GM23248 (cell line): ENCODE measurements at places on chromosomes 12 and 14. TPM values are rescaled to one million over a fixed set of nuclear protein-coding genes. Genes with fewer than 3 reads are reported as not detected.
A peak's percentile ranks its signal among the peaks of the same experiment; 100 is the strongest.

- no peak for DNase-seq
Measured at GRCh38 chr12:26135571-26135970, 10.7 kb upstream of the BHLHE41 start.

- peak; percentile 70 for DNase-seq
Measured at GRCh38 chr12:131511391-131511802, 199.5 kb upstream of the SFSWAP start.

GRCh38 chr12:15411842-15412241 lies 89.5 kb downstream of the PTPRO start:
- no peak for DNase-seq

NGB gene
- not detected in 2 replicates for total RNA-seq

CLEC1A gene
- total RNA-seq, result not detected in 2 replicates

OR6C2 gene
- total RNA-seq, result not detected in 2 replicates

GRCh38 chr14:71952381-71953363 lies 20.4 kb downstream of the RGS6 start:
- DNase-seq, result peak; percentile 23

LRP1-AS gene
- total RNA-seq, result not detected in 2 replicates

DNA sequence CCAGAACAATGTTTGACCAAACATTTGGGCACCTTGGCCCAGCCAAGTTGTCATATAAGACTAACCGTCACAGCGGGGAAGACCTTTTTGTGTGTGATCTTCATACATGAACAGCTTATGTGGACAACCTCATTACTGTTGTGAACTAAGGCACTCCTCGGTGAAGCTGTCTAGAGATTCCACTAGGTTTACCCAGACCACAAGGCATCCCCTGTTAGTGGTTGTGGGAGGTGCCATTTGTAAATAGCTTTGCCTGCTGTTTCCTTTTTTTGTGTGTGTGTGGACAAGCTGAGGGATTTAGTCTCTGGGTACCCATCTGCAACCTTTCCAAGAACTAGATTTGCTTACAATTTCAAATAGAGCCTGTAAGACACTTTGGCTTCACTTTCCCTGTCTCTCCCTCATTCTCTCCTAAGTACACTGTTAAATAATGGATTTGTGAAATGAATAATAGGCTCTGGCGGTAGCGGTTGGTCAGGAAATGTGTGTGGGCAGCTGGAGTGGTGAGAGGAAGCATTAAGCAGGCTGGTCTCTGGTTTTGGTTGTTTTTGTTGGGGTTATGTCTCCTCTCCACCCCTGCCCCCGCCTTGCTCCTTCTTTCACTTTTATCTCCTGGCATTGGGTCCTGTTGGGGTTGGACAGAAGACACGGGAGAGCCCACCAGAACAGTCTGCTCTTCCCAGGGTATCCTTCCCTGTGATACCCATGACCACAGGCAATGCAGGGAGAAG lies 727.6 kb downstream of the VRK1 start:
- no peak for DNase-seq

- peak; percentile 58 for DNase-seq
Measured at GRCh38 chr12:57237932-57238853, 8.7 kb downstream of the SHMT2 start.

ACRBP gene
- total RNA-seq, result not detected in 2 replicates

IL31 gene
- total RNA-seq, result not detected in 2 replicates

DNA sequence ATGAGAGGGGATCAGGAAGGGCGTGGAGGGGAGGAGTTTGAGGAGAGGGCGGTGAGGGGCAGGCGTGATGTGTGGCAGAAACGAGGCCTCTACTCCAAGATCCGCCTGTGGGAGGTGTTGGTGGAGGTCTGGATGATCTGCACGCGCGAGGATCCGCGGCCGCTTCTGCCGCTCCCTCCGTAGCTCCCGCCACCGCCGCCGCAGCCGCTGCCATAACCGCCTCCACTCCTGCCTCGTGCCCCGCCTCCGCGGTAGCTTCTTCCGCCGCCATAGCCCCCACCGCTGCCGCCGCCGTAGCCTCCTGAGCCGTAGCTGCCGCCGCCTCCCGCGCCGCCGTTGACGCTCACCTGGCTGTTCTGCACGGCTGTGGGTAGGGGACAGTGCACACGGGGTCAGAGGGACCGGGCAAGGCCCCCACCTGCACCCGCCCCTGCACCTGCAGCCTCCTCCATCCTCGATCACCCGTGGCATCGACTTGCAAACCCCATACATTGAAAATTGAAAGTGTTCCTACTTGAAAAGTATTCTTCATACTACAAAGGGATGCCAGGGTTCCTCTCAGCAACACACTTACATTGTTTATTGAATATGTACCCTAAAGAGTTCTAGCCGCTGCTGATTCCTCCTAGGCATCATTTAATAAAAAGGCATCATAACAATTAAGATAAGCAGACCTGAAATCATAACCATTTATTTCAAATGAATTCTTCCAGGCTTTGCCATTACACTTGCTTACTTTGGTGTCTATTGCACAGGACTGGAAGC lies 11.1 kb upstream of the KRT1 start:
- DNase-seq, result peak; percentile 14

- DNase-seq, result no peak
Measured at GRCh38 chr14:91379579-91379932, 38.1 kb downstream of the CCDC88C start.

DNA sequence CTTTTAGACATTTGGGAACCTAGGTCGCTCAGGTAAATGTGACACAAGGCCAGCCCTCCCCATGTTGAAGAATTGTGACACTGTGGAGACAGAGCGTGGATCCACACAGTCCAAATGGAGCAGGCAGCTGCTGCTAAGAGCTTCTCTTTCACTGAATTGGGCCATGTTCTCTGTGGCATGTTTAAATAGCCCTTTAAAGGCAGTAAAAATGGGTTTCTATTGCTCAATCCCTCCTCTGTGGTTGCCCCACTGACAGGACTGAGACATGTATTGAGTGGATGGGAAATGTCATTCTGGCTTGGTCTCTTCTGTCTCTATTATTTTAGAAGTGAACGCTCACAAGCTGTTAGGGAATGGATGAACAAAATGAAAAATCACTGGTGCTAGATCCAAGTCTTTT lies 84.0 kb upstream of the PRICKLE1 start:
- no peak for DNase-seq

DNA sequence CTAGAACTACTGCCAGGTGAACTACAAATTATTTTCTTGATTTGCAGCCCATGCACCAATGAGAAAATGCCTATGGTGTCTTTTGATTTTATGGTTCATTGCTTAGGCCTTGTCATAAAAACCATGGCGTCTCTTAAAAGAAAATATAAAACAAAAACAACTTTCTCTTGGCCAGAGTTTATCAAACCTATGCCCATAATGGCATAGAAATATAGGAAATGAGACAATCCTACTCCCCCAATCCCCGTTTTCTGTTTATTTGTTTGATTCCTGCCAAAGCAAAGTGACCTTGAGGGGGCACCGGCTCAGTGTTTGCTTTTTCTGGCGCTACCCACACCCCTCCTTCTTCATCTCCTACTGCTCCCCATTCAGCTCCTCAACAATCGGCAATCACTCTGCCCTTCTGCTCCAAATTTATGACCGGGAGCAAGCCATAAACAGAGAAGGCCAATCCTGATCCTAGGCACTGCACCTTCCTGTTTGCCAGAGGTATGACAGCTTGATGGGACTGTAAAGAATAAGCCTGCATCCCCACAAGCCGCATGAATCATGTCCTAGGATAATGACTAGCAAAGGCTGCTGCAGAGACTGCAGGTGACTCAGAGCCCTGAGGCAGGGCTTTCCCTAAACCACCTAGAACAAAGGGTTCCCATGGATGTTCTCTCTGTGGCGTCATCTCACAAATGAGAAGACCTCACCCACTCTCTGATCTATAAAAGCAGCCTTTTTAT lies 874.9 kb downstream of the NRXN3 start:
- peak; percentile 87 for DNase-seq

GRCh38 chr12:113747017-113747416 lies 219.1 kb downstream of the RBM19 start:
- no peak for DNase-seq

- no peak for DNase-seq
Measured at GRCh38 chr12:90953956-90954421, 987 bp downstream of the CCER1 start.

DNA sequence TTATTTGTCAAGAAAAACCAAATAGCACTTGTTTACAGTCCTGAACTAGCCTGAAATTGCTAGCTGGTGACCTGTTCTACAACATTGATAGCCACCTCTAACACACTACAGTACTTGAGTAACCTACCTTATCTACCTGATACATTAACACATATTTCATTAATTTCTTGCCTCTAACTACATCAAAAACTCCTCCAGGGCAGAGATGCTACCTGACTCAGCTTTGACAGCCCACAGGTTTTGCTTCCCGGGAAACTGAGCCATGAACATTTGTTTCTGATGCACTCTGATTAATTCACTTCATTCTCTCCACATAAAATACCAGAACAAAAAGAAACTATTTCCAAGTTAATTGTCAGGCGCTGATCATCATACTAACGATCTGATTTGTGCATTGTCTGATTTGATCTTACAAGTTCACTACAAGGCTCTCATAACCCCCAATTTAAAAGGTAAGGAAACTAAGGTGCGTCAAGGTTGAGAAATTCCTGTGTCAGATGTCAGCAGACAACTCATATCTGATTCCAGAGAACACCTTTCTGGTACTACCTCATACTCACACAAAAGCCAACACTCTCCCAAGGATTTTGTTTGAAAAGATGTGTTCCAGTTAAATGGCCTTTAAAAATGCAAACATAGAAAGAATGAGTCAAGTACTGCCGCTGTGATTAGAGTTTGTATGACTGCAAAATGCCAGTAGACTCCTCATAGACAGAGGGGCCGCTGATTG lies 768.7 kb downstream of the BCL11B start:
- no peak for DNase-seq

DNA sequence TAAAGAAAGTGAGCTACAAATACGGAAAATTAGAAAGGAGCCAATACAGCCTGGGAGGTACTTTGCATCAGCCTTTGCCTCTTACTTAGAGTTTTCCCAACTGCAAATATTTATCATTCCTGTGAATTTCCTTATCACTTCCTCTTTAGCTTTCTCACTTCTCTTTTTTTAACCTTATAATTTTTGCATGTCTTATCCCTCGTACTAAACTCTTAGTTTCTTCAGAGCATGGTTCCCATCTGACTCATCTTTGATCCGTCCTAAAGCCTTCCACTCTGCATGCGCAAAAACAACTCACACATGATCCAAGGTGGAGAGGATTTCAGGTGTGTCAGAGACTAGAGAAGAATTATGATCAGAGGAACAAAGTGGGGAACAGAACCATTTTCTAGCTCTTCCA lies 9.6 kb upstream of the SNAPC1 start:
- peak; percentile 49 for DNase-seq

- no peak for DNase-seq
Measured at GRCh38 chr12:56107242-56107641, 2.9 kb downstream of the PA2G4 start.

ASB2 gene
- not detected in 2 replicates for total RNA-seq

DNA sequence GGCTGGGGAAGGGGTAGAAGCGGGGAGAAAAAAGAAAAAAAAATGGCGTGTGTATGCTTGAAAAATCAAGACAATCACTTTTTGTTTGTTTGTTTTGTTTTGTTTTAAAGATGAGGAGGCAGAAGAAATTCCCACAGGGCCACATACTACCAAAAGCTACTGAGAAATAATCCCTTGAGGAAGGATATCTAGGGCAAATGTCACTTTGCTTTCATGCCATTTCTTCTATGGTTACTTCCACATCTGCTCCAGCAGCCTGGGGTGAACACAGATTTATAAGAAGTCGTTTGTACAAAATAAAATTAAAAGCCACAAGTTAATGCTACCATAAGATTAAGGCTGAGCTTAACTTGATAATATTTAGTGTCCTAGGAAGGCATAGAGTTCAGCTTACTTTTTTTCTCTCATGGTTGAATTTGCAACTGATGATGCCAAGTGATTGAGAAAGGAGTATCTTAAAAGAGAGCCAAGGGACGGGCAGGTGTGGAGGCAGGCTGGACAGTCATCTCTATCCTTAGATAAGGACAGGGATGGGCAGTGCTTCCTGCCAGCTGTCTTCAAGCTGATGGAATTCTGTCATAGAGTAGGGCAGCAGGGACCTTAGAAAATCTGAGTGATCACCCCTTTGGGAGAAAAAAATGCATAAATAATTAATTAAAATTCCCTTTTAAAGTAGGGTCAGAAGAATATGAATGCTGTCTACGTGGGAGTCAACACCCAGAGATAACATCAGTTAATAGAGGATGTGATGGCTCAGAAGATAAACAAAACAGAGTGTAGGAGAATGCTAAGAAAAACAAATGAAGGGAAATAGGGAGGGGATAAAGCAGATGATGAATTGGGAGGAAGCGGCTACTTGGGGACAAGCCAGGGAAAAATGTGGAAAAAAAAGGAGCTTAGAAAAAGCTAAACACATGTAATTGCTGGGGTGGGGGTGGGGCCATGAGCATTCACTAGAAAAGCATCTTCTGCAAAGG lies 57.1 kb downstream of the DYRK2 start:
- DNase-seq, result peak; percentile 67

DNA sequence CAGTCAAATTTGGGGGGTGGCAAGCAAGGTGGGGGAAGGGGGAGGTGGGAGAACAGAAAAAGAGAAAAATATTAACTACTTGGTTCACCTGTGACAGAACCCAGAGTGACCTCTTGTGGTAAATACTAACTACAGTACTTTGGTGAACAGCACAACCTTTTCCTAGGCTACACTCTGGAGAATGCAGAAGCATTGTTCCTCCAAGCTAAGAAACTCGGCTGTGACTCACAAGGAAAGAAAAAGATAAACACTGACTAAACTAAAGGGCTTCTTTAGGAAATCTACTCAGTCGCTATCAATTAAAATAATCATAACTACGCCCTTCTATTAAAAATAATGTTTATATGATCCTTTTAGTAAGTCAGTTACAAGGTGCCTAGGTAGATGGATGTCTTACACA lies 5.4 kb downstream of the KCNH5 start:
- DNase-seq, result peak; percentile 19

FOXG1 gene
- total RNA-seq, result not detected in 2 replicates
